ENCODE measurements at places on chromosomes 2 and 18.

DNA sequence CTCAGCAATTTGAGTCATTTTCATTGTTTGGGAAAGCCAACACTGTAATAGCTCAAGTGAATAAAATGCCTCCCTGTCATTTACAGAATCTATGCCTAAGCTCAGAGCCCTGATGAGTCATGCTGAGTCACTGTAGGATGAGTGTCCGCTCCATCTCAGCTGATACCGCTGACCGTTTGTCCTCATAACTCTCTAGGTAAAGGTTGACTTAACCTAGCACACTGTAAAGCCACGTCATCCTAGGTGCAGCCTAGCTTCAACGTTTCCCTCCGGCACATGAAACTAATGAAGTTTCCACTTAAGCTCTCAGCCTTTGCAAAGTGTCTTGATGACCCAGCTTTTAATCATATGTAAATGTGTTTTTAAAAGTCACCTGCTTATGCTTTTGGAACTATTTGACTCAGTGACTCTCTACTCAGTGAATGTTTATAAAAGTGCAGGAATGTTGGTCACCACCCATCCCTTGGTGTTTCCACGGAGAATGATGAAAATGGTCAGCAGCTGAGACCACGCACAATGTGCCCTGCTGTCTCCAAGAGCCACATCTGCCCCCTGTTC lies 154.0 kb downstream of the PMAIP1 start:
- DNase-seq: no peak

GRCh38 chr2:31522786-31523185 lies 58.0 kb downstream of the SRD5A2 start:
- no peak for DNase-seq

DNA sequence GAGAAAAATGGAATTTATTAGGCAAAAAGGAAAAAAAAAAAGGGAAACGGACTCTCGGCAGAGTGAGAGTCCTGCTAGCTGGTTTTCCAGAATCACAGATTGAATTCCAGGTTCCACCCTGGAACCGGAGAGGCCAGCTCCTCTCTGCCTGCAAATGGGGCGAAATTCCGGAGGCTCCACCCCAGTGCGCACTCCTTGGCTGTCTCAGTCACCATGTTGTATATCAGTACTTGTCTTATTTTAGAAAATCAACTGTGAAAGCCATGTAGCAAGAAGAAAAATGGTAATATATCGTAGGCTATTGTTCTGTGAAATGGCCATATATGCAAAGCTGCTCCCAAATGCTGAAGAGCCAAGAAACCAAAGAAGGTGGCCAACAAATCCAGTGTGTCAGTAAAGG lies 49.4 kb downstream of the CYBRD1 start:
- no peak for DNase-seq

DNA sequence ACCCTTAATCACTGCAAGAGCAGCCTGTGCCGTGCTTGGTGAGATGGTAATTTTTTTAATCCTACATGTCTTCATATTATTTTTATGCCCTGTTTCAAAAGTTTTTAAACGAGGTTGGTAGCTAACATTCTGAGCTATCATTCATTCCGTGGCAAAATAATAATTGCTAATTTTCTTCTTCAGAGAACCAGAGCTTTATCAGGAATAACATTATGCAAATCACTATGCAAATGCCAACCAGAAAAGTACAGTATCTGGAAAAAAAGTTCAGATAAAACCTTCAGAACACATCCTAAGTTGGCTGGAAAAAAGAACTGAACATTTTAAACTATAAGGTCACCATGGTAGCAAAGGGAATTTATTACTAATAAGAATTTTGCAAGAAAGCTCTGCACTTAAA lies 165.1 kb upstream of the NABP1 start:
- DNase-seq: no peak

- DNase-seq: no peak
Observed at GRCh38 chr2:41326851-41327250, 721.0 kb upstream of the PKDCC start.

DNA sequence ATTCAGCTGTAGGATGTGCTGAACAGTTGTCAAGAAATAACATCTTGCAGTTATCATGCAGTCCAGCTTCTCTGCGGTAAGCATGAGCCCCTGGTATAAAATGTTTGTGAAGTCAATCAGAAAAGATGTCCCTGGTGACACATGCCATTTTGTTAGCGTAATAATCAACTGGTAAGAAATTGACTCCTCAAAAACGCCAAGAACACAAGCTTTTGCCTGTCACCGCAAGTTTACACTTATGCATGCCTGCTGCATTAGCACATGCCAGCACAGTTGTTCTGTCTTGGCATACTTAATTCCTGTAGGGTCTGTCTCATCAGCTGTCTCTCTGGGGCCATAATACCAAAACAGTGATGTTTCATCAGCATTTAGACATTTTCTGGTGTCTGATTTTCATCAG lies 524.8 kb upstream of the DSEL start:
- DNase-seq: no peak

DNA sequence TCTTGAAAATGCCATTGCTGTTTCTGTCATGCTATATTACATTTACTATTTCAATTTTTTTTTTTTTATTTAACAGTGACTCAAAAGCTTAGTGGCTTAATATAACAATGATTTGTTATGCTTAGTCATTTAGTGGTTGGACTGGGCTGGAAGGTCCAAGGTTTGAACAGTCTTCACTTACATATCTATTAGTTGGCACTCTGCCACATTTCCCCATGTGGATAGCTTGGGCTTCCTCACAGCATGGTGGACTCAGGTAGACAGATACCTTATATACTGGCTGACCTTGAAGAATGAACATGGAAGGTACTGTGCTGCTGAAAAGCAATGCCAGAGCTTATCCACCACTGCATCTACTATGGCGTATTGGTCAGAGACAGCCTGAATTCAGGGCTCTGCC lies 909.5 kb upstream of the SOX11 start:
- no peak for DNase-seq

DNA sequence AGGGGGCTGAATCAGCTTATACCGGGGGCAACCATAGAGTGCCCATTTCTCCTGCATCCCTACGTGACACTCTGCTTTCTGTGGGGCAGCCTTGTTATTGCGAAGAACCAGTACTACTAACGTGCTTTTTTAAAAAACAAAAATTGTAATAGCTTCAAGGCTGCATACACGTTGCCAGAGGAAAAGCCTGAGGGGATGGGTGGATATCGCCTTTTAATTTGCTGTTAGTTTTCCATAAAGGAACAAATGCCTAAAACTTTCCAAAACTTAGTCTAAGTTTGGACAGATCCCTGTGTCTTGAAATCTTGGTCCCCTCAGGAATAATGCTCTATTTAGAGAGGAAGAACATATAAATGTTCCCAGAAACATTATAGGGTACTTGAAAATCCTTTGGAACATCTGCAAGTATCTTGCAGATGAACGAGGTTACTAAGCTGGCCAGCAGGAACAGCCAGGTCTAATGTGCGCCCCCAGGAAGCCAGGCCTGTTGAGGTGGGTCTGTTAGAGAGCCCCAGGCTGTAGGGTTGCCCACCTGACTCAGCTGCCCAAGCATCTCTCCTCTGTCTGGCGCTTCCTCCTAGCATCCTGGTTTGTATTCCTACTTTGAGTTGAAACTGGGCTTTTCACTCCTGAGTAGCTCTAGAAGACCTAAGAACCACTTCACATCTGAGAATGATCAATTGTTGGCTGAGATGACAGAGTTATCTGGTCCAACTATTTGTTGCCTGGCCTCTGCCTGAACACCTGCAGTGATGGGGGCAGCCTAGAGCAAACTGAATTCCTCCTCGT lies 96.9 kb downstream of the TGOLN2 start:
- no peak for DNase-seq

DNA sequence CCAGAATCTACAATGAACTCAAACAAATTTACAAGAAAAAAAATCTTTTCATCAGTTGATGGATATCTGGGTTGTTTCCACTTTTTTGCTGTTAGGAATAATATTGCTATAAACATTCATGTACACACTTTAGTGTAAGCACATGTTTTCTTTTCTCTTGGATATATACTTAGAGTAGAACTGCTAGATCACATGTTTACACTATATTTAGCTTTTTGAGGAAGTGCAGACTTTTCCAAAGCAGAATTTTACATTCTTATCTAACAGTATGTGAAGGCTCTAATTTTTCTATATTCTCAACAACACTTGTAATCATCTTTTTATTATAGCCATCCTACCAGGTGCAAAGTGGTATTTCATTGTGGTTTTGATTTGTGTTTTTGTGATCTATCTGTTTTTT lies 103.6 kb upstream of the RMP24 start:
- DNase-seq: no peak

- no peak for DNase-seq
Observed at GRCh38 chr18:42781298-42781815, 334.1 kb downstream of the RIT2 start.

DNA sequence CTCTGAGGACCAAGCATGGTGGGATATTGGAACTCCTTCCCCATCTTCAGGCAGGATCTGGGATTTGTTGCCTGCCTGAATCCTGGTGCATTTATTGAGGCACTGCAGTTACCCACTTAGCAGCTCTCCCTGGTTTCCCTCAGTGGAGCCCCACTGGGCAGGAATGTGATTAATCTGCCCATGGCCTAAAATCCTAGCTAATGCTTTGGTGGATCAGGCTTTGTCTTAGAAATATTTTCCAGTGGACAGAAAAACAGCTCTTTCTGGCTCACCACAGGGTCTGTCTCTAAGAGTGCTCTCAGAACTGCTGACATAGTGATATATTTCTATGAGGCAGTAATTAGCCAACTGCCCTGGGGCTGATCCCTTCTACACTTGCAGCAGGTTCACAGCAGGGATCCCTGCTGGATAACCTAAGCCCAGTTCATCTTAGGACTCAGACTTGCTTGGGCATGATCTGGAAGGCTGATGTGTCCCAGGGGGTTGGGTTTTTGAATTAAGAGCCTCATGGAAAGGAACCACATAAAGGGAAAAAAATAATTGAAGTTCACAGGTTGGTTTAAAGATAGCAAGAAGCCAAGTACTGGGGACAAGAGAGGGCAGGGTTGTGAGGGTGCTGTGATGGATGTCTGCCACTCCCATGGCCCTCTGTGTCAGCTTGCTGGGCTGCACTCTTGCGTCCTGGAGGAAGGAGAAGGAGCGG lies 44.3 kb upstream of the ZDBF2 start:
- no peak for DNase-seq

GRCh38 chr2:66683599-66683998 lies 248.7 kb downstream of the MEIS1 start:
- DNase-seq: no peak

DNA sequence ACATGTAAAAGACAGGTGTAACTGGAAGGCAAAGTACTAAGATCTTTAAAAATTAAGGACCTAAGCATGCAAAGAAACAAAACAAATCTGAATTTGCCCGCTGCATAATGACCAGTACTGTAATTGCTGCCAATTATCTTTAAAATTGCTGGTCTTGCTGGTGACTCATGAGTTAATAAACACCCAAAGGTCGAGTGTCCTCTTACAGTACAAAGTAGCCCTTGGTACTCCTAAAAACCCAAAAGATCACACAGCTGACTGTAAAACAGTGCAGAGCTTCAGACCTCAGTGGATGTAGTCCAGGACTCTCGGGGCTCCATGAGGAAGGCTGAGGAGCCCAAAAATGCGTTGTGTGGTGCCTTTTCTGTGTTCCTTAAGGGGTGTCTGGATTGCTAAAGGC lies 308.7 kb downstream of the CNTNAP5 start:
- no peak for DNase-seq

DNA sequence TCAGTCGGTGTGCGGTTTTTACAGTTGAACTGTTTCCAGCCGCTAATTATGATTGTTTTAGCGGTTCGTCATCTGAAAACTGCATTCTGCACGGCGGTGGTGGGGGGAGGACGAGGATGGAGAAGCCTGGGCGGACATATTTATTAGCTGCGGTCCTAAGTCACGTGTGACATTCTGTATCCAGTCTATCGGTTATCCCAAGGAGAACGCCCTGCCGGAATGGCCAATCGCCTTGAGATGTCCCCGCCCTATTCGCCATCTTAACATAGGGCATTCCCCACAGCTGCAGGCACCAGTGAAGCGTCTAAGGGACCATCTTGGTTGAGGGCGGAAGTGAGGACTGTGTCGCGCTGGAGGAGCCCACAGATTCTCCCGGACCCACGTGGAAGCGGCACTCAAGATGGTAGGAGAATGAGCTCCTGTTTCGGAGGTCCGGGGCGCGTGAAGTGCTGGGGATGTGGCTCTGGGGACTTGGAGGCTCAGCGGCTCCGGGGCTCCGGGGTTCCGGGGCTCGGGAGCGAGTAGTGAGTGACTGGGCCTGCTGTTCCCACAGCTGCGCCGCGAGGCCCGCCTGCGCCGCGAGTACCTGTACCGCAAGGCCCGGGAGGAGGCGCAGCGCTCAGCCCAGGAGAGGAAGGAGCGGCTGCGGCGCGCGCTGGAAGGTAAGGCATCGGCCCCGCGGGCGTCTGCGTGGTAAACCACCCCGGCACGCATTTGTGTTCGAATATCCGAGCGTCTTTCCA lies at the start of gene IMP4:
IMP4 (plus strand) TSS at position 365 of the 743 bp plus-strand sequence; CDS start at position 401, 36 bp downstream.
- DNase-seq: peak; percentile 84

- DNase-seq: no peak
Observed at GRCh38 chr18:9701609-9702349, 6.3 kb upstream of the RAB31 start.

DNA sequence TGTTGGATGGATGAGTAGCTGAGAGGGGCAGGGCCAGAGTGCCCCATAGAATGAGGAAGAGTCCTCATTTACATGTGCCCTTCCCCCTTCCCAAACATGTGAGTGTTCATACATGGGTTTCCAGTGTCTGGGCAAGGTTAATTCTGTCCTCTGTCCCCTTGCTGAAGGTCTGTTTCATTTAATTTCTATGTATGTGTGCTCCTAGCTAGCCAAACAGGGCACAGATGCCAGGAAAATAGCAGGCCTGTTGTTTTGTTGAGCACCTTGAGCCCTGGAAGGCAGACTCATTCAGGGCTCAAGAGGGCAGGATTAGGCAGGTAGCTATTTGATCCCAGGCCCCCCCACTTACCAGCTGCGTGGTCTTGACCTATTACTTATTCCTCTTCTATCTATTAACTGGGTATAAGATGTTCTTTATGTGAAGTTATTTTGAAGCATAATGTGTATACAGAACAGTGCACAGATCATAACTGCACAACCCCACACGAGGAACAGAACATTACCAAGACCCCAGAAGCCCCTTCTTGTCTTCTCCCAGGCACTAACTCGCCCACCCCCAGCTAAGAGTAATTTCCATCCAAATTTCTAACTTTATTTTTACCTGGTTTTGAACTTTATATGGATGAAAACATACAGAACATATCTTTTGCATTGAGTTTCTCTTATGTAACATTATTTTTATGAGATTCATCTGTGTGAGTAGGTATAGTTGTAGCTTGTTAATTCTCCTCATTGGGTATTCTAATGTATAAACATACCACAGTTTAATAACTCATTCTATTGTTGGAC lies 164.3 kb downstream of the RPIA start:
- DNase-seq: no peak

- no peak for DNase-seq
Observed at GRCh38 chr2:25371253-25372241, 29.8 kb upstream of the DNMT3A start.

DNA sequence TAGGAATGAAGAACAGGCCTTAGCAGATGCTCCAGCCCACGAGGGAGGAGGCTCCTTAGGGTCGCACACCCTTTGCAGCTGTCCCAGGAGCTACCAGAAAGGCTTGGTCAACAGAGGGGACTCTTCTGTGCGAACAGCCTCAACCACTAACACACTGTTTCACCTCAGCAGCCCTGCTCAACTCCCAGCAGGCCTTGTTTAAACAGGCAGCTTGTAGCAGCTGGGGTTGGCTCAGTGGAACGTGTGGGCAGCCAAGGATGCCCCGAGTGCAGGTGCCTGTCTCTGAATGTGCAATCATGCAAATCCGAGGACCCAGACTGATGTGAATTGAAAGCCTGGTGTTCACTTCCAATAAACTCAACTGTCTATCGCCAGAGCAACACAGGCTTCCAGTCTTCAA lies 88.7 kb upstream of the CXCR4 start:
- no peak for DNase-seq

- DNase-seq: no peak
Observed at GRCh38 chr2:45944074-45944473, 292.6 kb downstream of the PRKCE start.

- no peak for DNase-seq
Observed at GRCh38 chr2:46309052-46309953, 12.1 kb downstream of the EPAS1 start.
